ENCODE measurements at places on chromosomes 3 and 15. TPM values are rescaled to one million over a fixed set of nuclear protein-coding genes. Genes with fewer than 3 reads are reported as not detected.

GRCh38 chr3:184727357-184728009 lies 15.6 kb upstream of the MAGEF1 start:
- no peak overlapping the region for H3K27ac ChIP-seq
- no peak for DNase-seq
- no peak overlapping the region for H3K4me3 ChIP-seq
- H3K36me3 ChIP-seq: no peaks in the 10 kb centered on the region

DNA sequence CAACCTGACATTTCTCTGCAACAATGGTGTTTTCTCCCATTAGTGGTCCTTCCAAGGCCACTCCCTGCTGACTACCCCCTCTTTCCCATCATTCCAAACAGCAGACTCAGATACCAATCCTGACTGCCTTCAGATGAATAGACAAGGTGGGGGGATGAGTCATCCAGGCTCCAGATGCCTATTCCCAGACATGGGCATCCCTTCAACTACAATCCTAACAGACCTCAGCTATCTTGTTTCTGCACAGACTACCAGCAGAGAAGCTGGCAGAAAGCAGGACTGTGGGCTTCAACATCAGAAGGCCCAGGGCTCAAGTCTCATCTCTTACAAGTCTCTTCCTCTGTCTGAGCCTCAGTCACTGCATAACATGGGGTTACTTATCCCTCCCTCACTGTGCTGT lies 2.2 kb downstream of the RBP1 start:
- no peaks in the 10 kb centered on the region for H3K27me3 ChIP-seq
- no peaks in the 10 kb centered on the region for H3K36me3 ChIP-seq
- DNase-seq: no peak
- H3K27ac ChIP-seq: peak overlapping the region; percentile 56
- peaks cover 17% of the 10 kb centered on the region for H3K4me1 ChIP-seq

- DNase-seq: no peak
- H3K4me1 ChIP-seq: no peaks in the 10 kb centered on the region
- no peaks in the 10 kb centered on the region for H3K36me3 ChIP-seq
- no peak overlapping the region for H3K27ac ChIP-seq
Measured at GRCh38 chr15:90866161-90866715, 2.1 kb upstream of the FURIN start.

- H3K36me3 ChIP-seq: no peaks in the 10 kb centered on the region
- no peak overlapping the region for H3K27ac ChIP-seq
- H3K4me1 ChIP-seq: no peaks in the 10 kb centered on the region
Measured at GRCh38 chr3:53616321-53616720, 121.9 kb downstream of the CACNA1D start.

Gene STRIT1
- total RNA-seq: not detected

DNA sequence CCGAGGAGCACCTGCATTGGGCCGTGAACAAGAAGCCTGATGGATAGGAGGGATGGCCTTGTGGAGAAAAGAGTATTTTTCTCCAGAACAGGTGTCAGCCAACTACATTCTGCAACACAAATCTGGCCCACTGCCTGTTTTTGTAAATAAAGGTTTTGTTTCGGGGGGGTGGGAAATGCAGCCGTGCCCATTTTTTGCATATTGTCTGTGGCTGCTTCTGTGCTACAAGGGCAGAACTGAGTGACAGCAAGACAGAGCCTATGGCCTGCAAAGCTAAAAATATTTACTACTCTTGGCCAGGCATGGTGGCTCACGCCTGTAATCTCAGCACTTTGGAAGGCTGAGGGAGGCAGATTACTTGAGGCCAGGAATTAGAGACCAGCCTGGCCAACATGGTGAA lies 95.9 kb upstream of the AKAP13 start:
- H3K27ac ChIP-seq: no peak overlapping the region
- DNase-seq: no peak
- no peaks in the 10 kb centered on the region for H3K36me3 ChIP-seq
- H3K4me1 ChIP-seq: no peaks in the 10 kb centered on the region
- H3K4me3 ChIP-seq: no peak overlapping the region
